ENCODE measurements at places on chromosomes 3 and 15. TPM values are rescaled to one million over a fixed set of nuclear protein-coding genes. Genes with fewer than 3 reads are reported as not detected.

The GP5 gene
- not detected for total RNA-seq

DNA sequence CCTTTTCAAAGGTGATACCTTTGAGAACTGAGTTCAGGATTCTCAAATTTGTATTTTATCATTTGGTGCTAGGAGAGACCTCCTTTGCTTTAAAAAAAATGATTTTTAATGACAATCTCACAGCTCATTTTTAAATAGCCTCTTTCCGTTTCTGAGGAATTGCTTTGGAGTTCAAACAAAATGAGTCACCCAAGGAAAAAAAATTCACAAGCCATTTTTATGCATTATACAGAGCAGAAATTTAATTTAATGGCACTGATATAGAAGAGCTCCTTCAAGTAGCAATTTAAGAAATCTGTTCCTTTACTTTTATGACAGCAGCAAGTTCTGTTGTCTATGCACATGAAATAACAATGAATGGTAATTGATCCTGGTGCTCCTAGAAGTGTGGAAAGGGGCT is 337.9 kb upstream of the KCNMB2 start:
- no peak for DNase-seq
- no peaks in the 10 kb centered on the region for H3K27me3 ChIP-seq
- H3K4me1 ChIP-seq: no peaks in the 10 kb centered on the region
- H3K36me3 ChIP-seq: no peaks in the 10 kb centered on the region
- no peak overlapping the region for H3K27ac ChIP-seq

DNA sequence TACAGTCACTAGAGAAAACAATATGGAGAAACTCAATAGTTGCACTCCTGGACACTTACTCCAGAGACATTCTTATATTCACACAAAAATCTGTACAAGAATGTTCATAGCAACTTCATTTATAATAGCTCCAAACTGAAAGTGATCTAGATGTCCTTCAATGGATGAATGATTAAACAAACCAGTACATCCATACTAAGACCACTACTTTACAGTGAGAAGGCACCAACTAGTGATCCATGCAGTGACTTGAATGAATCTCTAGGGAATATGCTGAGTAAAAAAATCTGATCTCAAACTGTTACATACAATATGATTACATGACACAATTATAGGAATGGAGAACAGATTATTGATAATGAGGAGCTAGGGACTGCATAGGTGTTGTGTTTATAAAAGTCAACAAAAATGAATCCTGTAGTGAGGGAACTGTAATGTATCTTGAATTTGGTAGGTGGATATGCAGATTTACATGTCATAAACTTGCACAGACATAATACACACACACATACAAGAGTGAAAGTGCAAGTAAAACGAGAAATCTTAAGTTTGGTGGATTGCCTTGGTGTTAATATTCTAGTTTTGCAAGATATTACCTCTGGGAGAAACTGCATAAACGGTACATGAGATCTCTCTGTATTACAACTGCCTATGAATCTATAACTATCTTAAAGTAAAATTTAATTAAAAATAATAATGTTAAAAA is 85.7 kb downstream of the SPATA16 start:
- no peak for DNase-seq
- no peaks in the 10 kb centered on the region for H3K27me3 ChIP-seq
- H3K36me3 ChIP-seq: no peaks in the 10 kb centered on the region
- no peak overlapping the region for H3K27ac ChIP-seq
- H3K4me3 ChIP-seq: no peak overlapping the region
- no peaks in the 10 kb centered on the region for H3K4me1 ChIP-seq

GRCh38 chr15:40302288-40302886 is 5.3 kb downstream of the PLCB2 start:
- no peaks in the 10 kb centered on the region for H3K27me3 ChIP-seq
- no peaks in the 10 kb centered on the region for H3K4me1 ChIP-seq
- no peak for DNase-seq
- H3K4me3 ChIP-seq: no peak overlapping the region
- no peak overlapping the region for H3K27ac ChIP-seq

DNA sequence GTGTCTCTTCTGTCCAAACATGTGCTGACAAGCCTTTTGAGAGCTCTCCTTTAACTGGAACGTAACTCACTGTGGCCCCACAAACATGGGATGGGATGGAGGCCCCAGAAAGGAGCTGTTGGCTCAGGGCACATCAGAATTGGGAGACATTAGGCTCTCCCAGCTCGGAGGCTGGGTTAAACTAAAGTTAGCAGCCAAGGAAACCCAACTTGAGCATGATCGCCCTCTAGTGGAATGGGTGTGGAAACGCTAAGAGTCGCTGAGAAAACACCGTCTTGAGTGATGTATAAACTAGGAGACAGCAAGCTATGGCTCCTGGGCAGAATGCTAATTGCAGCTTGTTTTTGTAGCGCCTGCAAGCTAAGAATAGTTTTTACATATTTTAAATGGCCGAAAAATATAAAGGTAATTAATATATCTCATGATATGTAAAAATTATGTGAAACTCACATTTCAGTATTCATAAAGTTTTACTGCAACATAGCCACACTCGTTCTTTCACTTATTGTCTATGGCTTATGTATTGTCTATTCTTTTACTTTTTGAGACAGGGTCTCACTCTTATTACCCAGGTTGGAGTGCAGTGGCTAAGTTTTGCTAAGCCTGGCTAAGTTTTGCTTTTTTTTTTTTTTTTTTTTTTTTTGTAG is 138.8 kb upstream of the HACD2 start:
- H3K27me3 ChIP-seq: no peaks in the 10 kb centered on the region
- no peaks in the 10 kb centered on the region for H3K36me3 ChIP-seq
- DNase-seq: peak; percentile 85
- H3K27ac ChIP-seq: no peak overlapping the region
- H3K4me3 ChIP-seq: no peak overlapping the region
- H3K4me1 ChIP-seq: peaks cover 34% of the 10 kb centered on the region

DNA sequence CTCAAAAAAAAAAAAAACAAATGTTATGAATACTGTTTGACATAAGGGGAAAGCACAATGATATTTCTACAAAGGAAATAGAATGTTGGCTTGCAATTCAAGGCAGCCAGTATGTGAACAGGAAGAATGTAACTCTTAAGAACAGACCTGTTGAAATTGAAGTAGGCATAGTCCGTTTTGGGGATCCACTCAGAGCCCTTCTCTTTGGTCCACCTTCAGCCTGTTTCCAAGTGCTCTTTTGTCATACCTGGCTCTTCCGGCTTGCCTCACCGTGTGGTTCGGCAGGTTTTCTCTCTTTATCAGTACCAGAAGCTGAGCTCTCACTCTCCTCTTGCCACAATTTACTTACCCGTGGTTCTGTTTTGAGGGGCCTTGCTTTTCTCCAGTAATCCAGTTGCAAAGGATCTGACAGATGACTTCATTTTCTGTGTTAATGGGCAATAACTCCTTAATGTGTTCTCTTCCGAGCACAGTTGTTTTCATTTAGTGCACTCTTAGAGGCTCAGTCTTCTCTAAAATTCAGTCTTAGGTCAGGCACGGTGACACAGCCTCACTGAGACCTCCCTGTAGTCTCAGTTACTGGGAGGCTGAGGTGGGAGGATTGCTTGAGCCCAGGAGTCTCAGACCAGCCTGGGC is 6.7 kb downstream of the ABHD17C start:
- H3K27ac ChIP-seq: peak overlapping the region; percentile 18
- H3K27me3 ChIP-seq: no peaks in the 10 kb centered on the region
- peaks cover 21% of the 10 kb centered on the region for H3K4me1 ChIP-seq
- DNase-seq: no peak
- no peaks in the 10 kb centered on the region for H3K36me3 ChIP-seq

GRCh38 chr15:97092656-97093055 is 762.2 kb downstream of the NR2F2 start:
- H3K27me3 ChIP-seq: no peaks in the 10 kb centered on the region
- no peaks in the 10 kb centered on the region for H3K4me1 ChIP-seq
- DNase-seq: no peak
- H3K27ac ChIP-seq: no peak overlapping the region

GRCh38 chr3:16277471-16277870 is 12.5 kb downstream of the OXNAD1 start:
- no peaks in the 10 kb centered on the region for H3K27me3 ChIP-seq
- no peak overlapping the region for H3K4me3 ChIP-seq
- no peaks in the 10 kb centered on the region for H3K4me1 ChIP-seq
- no peak overlapping the region for H3K27ac ChIP-seq

DNA sequence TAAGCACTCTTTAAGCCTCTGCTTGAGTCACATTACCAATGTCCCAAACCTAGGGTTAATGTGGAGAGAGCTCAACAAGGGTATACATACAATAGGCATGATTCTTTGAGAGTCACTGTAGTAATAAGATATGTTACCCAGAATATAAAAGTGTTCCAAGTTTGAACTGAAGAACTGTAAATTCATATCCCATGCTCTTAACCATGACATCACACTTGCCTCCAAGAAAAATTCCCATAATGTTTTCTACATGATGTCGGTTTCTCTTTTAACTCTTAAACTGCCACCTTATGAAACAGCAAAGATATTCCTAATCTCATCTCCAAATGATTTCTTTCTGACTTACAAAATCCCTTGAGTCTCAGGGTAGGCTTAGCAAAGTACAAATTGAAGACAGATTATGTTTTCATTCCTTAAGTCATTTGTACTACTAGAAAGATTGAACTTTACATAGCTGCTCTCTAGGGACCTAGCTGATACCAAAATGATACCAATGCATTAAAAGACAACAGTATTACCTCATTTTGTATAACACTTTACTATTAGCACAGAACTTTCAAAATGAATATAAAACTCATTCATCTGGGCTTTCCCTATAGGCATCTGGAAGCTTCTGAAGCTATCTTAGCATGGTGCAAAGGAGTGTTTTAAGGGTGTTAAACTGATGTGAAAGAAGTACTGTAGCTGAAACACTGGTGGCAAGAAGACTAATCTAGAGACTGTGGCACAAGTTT is 127.1 kb downstream of the KCNMB2 start:
- H3K36me3 ChIP-seq: no peaks in the 10 kb centered on the region
- no peak overlapping the region for H3K4me3 ChIP-seq
- H3K27me3 ChIP-seq: no peaks in the 10 kb centered on the region
- no peak for DNase-seq
- no peaks in the 10 kb centered on the region for H3K4me1 ChIP-seq

The PEX5L gene
- total RNA-seq: not detected

DNA sequence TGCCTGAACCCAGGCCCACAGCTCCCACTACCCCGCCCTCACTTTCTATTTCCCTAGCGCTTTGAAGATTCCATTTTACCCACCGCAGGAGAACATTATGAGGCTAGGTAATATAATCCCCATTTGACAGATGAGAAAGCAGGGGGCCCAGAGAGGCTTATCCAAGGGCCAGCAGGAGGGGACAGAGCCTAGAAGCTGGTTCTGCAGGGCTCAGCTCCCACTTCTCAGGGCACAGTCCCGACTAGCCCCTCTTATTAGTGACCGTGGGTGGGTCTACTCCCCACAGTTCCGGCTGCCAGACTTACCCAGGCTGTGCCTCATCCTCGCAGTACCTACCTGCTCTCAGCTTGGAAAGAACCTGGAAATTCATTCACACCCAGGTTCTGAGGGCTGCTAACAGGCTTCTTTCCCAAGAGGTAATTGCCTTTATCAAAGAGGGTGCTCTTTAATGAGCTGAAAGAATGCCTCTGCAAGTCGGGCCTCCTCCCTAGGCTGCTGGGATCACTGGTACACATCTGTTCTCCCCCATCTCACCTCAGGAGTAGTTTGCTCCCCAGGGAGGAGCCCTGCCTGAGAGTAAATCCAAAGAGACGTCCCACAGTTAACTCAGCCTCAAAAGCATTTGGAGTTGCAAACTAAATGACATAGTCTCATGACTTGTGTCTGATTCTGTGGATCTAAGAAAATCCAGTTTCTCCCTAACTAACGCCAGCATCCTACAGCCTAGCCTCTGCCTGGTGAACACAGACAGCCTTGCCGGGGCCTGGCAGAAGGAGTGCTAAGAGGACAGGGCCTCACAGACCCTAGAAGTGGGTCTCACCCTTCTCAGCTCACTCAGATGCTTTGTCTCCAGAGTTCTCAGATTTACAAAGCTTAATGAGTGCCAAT is 125.0 kb downstream of the CHSY1 start:
- H3K27ac ChIP-seq: peak overlapping the region; percentile 79
- H3K4me3 ChIP-seq: no peak overlapping the region
- no peaks in the 10 kb centered on the region for H3K27me3 ChIP-seq

DNA sequence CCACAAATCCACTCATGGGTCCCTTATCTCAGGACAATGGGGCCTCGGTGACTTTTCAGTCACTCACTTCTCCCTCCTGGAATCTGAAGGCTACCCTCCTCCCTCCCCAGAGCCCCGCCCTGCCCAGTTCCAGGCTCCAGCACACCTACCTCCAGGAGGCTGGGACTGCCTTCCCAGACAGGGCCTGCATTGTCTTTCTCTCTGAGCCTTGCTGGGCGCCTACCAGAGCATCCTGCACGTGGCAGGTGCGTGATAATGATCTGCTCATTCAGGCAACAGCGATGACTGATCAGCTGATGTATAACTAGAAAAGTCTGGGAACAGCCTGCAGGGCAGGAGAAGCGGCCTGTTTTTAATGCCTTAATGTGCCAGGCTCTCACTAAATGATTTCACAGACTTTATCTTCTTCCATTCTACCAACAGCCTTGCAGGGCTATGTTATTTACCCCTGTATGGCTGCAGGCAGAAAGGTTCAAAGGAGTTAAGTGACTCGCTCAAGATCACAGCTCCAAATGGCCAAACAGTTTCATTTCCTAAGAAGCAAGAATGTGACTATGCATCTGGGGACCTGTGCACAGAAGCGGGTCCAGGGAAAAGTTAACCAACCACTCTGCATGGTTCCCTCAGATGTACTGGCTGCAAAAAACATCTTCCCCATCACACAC is 6.3 kb downstream of the ADAMTS17 start:
- H3K4me1 ChIP-seq: peaks cover 18% of the 10 kb centered on the region
- no peak overlapping the region for H3K4me3 ChIP-seq
- peak; percentile 49 for DNase-seq

GRCh38 chr15:82575335-82575734 is 35.1 kb upstream of the RPS17 start:
- no peaks in the 10 kb centered on the region for H3K36me3 ChIP-seq
- no peak overlapping the region for H3K4me3 ChIP-seq
- H3K27ac ChIP-seq: no peak overlapping the region
- H3K27me3 ChIP-seq: no peaks in the 10 kb centered on the region

DNA sequence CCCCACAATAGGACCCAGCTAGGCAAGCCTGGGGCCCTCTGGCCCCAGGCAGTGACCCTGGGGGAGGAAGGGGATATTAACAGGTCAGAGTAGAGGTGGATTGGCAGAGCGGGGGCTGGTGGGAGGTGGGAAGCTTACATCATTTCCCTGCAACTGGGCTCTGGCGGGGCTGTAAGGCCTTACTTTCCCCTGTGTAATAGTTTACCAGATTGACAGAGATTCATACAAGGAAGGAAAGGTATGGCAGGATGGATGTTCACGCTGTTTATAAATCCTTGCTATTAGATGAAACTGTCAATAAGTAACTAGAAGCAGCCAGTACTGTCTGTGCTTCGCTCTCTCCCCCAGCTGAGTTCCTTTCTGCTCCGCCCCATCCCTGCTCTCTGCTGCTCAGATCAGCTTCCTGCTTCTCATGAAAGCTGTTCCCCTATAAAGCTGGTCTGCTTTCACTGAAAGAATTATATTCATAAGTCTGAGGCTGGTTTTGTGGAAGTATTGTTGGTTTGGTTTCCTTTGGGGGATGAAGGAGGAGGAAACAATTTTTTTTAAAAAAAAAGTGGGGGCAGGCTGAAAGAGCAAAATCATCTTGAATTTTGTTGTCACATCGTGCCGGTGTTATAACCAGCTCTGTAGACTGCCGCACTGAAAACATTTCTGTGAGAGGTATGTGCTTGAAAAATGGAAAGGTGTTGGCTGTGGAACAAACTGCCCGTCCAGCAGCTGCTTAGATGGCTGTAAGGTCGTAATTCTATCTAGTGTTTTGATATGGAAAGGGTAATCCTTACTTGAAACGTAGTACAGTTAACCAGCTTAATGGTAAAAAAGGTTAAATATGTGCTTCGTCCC is 76.4 kb downstream of the BBX start:
- DNase-seq: no peak
- no peaks in the 10 kb centered on the region for H3K36me3 ChIP-seq
- H3K27ac ChIP-seq: peak overlapping the region; percentile 69
- peaks cover 25% of the 10 kb centered on the region for H3K4me1 ChIP-seq

All from vagina (tissue), 2 donors.